Effector memory CD4-positive, alpha-beta T cell (primary cell): ENCODE measurements at places on chromosomes 7 and 10.

GRCh38 chr7:47480576-47481538 lies 101.1 kb downstream of the TNS3 start:
- DNase-seq: no peak

GRCh38 chr7:77753173-77753572 lies 45.1 kb downstream of the TMEM60 start:
- no peak for DNase-seq

DNA sequence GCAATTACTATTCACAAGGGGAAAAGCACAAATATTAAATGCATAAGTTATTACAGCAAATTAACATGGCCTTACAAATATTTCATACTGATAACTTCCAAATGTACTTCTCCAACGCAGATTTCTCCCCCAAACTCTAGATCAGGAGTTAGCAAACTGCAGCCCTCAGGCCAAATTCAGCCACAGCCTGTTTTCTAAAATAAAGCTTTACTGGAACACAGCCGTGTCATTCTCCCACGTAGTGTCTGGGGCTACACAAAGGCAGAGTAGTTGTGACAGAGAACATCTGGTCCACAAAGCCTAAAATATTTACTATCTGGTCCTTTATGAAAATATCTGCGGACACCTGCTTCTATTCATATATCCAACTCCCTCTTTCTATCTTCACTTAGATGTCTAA lies 151.8 kb upstream of the AHR start:
- no peak for DNase-seq

- no peak for DNase-seq
Observed at GRCh38 chr7:155980841-155981240, 168.6 kb upstream of the SHH start.

GRCh38 chr7:84822941-84823510 lies 363.8 kb downstream of the SEMA3D start:
- DNase-seq: no peak

- DNase-seq: no peak
Observed at GRCh38 chr7:156168434-156168833, 356.2 kb upstream of the SHH start.

DNA sequence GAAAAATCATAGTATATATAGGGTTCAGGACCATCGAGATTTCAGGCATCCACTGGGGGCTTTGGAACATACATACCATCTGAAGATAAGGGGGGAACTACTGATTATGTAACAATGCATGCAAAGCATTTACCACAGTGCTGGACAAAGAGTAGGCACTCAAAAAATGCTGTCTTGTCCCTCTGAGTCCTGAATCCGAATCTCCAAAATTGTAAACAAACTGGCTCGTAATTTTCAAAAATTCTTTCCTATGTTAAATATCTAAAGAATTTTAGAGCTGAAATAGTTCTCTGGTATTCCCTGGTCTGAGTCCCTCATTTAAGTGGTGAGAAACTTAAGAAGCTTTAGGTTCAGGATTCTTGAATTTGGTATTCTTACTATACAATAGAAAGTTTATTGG lies 167.8 kb upstream of the ASAH2 start:
- no peak for DNase-seq

DNA sequence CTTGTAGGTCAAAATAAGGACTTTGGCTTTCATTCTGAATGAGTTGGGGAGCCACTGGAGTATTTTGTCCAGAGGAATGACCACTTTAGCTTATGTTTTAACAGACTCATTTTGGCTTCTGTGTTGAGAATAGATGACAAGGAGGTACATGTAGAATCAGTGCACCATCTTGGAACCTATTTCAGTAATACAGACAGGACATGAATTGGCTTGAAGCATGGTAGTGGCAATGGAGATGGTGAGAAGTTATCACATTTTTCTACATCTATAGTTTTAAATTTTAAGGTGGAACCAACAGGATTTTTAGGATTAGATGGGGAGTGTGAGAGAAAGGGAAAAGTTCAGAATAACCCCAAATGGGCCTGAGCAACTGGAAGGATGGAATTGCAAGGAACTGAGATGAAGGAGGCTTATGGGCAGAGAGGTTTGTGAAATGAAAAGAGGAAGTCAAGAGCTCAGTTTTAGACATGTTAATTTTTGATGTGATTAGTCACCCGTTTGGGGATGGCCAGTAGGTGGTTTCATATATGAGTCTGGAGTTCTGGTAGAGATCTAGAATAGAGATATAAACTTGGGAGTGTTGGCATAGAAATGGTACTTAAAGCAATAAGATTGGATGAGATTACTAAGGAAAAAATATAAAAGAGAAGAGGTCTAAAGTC lies 89.2 kb upstream of the JAZF1 start:
- DNase-seq: no peak

DNA sequence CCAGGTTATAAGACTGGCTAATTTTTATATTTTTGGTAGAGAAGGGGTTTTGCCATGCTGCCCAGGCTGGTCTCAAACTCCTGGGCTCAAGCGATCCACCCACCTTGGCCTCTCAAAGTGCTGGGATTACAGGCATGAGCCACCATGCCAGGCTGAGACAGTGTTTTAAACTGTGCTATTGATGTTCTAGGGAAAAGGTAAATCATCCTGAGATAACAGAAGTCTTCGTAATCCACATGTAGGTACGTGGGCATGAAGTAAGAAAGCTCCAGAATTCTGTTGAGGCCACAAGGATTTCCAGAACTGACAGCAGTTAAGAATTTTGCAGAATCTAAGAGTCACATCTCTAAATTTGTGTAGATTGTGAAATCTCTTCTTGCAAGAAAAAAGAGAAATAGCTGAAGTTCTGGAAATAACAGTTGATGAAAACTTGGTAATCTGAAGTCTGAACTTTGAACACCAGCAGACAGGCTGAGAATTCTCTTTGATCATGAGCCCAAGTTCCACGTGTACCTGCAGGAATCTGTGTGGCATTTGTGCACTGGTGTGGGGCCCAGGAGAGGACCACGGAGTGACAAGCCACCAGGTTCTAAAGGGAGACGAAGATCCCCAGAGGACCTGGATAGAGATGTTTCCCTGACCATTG lies 24.6 kb downstream of the C7orf33 start:
- DNase-seq: no peak

DNA sequence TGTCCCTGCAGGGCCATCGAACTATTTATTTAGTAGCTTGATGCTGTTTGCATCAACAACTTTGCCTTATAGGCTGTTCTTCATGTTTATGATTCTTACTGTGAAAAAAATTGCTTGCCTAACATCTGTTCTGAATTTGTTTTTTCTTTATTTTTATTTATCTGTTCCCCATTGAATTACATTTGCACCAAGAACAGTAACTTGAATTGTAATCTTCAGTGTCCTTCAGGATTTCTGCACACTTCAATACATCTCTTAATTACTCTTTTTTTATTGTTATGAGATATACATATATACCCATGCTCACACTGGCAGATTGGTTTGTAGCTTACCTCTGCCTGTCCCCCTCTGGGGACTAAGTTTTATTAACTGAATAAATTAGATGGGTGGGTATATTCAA lies 64.4 kb downstream of the TBXAS1 start:
- no peak for DNase-seq

DNA sequence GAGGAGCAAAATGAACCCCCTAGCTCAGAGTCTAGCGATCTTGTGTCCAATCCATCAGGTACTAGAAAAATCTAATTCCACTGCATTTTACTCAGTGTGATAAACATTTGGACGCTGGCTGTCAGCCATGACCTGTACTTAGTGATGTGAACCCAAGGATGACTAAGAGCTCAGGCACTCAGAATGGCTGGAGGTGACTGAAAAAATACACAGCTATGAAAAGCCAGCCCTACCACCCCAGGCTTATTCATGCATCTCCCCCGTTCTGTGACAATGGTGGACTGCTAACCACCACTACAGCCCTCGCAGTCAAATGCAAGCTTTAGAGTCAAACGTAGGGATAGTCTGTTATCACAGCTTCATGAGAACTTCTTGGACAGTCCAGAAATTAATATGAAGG lies 14.9 kb downstream of the AFAP1L2 start:
- no peak for DNase-seq

GRCh38 chr7:106476751-106477150 lies 184.2 kb downstream of the CCDC71L start:
- no peak for DNase-seq

DNA sequence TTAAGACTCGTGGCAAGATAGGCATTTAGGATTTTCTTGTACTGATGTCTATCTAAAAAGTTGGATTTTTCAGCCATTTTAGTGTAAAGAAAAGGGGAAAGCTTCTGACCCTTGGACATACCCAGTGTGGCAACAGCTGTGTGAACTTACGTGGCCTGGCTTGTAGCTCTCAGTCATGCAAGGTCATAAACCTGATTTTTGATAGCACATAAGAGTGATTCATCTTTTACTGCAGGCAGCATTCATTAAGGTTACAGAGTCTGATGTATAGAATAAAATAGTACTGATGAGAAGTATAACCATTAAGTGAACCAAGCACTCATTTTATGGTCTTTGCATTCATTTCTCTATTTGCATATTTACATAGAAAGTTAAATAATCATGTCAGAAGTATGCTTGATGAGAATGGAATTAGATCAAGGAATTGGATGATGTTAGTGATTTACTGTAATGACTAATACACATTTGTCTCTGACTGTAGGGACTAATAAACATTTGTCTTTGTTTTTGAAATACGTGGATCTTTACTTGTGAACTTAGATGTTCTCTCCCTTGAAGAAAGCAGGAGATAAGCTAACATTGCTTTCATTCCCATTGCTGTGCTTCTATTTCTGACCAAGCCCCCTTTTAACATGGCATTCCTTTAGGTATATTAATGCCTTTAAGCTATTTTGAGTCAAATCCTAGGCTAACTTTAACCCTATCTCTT lies 88.2 kb downstream of the GSDME start:
- no peak for DNase-seq

DNA sequence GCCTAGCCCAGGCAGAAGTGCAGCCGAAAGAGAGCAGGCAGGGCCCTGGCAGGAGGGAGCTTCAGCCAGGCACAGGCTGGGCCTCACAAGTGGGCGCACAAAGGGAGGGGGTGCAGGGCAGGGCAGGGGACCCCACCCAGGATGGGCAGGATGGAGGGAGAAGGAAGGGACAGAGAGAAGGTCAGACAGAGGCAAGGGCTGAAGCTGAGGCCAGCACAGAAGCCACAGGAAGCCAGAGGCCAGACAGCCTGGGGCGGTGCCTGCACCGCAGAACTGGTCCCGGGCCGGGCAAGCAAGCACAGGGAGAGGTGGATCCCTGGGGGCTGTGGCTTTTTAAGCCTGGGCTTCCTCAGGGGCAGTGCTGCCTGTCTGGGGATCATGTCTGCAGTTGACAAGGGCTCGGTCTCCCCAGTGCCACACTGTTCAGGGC lies 16.7 kb downstream of the NOS3 start:
- no peak for DNase-seq

- no peak for DNase-seq
Observed at GRCh38 chr10:85444868-85445267, 921.7 kb downstream of the GRID1 start.

- DNase-seq: no peak
Observed at GRCh38 chr10:35329520-35329919, 6.8 kb upstream of the CCNY start.

DNA sequence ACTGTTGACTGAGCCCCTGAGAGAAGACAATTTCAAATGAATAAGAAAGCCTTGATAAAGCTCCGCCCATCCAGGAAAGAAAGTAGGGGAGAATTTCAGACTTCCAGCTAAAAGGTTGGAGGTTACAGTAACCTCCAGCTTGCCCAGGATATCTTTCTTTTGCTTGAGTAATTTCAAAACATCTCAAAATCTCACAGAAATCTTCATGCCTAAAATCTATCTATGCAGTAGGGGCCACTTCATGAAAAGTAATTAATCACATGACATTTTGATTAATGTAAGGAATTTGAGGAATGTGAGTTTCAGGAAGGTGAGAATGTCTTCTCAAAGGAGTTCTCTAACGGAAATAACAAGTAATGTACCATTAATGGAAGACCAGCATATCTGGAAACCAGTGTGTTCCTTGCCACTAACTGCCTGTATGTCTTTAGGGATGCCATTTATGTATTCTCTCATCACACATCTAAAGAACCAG lies 24.2 kb downstream of the TRIL start:
- DNase-seq: no peak

DNA sequence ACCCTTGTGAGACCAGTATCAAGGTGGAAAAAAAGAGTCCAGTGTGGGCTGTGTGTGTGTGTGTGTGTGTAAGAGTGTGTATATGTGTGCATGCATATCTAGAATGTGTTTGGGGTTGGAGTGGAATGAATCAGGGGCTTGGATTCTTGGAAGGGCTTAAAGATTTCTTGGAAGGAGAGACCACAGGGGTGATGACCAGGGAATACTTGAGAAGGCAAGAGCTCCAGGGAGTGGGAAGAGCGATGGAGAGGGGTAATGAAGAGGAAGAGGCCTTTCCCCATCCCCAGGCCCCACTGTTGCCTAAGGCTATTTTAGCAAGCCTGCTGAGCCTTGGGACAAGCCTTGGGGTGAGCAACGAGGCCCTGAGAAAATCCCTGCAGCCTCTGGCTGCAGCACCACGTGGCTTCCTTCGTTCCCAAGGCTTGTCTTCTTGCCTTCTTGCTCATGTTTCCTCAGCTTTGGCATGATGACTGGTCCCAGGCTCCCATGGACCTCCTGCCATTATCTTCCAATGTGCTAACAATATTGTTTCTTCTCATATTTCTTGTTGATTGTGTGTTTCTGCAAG lies 663.4 kb downstream of the INHBA start:
- DNase-seq: no peak

- DNase-seq: no peak
Observed at GRCh38 chr7:158572000-158572828, 15.4 kb downstream of the PTPRN2 start.

DNA sequence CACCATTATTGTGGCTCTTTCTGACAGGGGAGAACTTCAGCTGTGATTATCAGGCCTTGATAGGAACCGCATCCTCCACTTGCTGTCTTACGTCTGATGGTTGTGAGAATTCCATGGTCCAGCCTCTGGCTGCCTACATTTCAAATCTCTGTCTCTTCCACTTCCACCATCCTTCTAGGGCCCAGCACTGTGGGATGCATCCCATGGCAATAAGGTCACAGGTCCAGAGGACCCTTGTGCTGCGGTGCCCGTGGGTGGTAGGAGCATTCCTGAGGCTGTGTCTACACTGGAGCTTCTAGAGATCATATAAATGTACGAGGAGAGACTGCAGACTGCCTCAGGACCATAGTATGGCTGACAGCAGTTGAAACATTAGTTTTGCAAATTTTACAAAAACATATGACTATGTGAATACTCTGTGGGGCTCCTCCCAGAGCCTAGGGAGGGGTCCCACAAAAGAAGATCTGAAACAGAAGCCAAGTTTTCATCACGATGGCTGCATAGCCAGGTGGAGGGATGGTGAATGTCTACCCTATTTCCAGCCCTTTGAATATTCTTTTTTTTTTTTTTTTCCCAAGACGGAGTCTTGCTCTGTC lies 11.8 kb downstream of the CALML3 start:
- DNase-seq: no peak

GRCh38 chr10:78746155-78746763 lies 322.5 kb upstream of the ZMIZ1 start:
- no peak for DNase-seq

- DNase-seq: no peak
Observed at GRCh38 chr7:70361821-70362220, 763.5 kb downstream of the AUTS2 start.
